AG10803 (cell line): ENCODE measurements at places on chromosomes 12 and 14.

GRCh38 chr14:20294636-20295035, 11.1 kb downstream of the TTC5 start:
- DNase-seq, result no peak

DNA sequence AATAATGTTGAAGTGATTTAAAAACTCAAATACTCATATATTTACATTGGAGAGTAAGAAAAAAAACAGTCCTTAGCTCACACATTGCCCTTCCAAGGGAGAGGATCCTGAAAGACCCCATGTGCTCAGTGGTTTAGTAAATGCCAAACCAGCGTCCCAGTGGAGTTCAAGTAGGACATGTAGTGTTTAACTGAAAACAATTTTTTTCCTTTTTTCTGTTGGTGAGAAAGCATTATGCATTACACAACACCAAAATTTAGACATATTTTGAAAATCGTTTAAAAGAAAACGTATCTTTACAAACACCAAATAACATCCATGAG, 33.6 kb downstream of the UBR7 start:
- no peak for DNase-seq

DNA sequence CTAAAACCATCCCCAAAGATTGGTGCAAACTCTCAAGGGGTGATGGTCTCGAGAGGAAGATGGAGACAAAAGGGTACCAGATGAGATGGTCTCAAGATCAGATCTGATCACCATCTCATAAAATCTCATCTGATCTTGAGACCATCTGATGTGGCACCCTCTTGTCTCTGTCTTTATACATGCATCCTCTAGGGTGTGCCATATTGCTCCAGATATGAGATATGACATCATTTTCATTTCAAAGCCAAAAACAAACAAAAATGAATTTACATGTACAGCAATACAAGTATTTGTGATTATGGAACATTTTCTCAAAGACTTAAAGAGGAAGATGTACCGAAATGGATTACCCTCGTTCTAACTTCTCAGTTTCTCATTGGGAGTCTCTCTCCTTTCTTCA, 787.2 kb downstream of the GALC start:
- DNase-seq, result no peak

GRCh38 chr14:52342849-52343596, 28.9 kb downstream of the PTGER2 start:
- DNase-seq, result no peak

- DNase-seq, result peak; percentile 79
Measured at GRCh38 chr14:71141701-71142374, 234.6 kb downstream of the PCNX1 start.

DNA sequence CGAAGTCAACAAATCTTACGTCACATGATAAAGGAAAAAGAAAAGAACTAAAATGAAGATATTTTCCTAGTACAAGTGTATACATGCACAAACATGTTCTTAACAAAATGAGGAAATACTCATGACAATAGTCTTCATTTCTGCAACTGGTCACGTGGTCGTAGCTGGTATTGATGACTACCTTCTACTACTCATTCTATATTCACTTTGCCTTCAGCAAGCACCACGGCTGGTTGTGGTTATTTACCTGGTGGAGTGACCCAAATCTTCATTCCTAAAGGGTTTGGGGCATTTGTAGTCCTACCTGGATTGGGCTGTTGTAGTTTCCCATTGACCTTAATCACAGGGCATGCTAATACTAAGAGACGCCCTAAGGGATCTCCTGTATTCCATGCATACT, 51.2 kb downstream of the FIGNL2 start:
- DNase-seq, result no peak

- DNase-seq, result peak; percentile 27
Measured at GRCh38 chr14:58861586-58861985, 223.8 kb downstream of the DACT1 start.

GRCh38 chr14:93431036-93431670, 414 bp downstream of the UNC79 start:
- no peak for DNase-seq

DNA sequence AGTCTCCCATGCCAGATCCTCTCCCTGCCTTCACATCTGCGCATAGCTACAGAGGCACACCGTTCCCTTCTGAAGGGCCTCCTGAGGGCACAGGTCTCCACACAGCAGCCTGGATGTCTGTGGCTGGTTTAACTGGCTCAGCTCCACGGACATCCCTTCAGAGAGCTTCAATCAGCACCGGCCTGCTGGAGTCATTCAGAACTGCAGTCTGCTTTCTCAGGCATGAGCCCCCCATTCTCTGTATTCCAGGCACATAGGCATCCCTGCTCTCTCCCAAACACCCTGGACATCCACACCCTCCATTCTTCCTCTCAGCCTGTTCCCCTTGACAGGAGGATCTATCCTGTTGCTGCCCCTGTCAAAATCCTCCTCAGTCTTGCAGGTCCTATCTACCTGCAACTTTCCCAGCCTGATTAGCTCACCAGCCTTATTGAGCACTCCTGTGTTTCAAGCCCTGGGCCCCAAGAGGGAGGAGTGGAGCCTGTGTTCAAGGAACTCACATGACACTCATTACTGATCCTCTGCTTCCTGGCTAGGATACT, 2.9 kb upstream of the DHRS2 start:
- no peak for DNase-seq

DNA sequence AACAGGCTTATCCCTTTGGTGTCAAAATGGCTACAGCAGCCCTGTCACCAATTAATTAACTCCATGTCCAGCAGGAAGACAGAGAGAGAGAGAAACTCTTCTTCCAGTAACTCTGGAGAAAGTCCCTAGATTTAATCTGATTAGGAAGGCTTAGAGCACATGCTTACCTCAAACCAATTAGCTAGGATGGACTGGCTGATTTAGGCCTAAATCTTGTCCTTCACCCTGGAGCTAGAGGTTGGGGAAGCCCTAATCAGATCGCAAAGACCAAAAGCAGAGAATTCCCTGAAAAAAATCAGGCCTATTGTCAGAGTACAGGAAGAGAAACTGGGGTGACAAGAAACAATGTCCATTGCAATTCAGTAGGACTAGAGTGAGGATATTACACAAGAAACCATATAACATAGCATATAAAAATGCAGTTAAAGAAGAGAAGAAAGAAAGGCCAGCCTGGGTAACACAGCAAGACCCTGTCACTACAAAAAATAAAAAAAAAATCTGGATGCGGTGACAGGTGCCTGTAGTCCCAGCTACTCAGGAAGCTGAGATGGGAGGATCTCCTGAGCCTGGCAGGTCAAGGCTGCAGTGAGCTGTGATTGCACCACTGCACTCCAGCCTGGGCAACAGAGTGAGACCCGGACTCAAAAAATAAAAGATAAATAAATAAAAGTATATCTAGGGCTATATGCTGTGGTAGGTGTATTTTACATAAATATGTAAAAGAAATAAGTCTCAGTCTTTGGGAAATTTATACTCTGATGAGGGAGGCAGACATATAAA, 34.9 kb upstream of the TUBA1A start:
- no peak for DNase-seq

GRCh38 chr14:53399057-53399456, 245.9 kb upstream of the DDHD1 start:
- DNase-seq, result peak; percentile 62

- DNase-seq, result peak; percentile 66
Measured at GRCh38 chr12:108668542-108668941, 34.8 kb upstream of the SELPLG start.

- DNase-seq, result no peak
Measured at GRCh38 chr14:34060651-34060999, 109.8 kb upstream of the EGLN3 start.

DNA sequence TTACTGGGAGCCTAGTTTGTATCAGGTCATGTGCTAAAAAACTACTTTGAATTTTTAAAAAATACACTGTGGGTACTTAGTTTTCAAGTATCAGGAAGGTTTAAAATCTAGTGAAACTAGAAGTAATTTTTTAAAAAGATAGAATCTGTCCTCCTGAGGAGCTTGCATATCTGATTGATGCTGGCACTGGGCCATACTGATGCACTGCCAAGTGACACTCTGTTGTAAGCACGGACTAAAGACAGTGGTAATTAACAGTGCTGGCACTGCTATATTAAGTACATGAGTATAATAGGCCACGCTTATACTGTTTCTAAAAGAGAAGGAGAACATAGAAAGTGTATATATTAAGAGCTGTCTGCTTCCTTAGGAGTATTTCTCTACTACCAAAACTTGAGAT, 10.0 kb upstream of the TBC1D30 start:
- no peak for DNase-seq

DNA sequence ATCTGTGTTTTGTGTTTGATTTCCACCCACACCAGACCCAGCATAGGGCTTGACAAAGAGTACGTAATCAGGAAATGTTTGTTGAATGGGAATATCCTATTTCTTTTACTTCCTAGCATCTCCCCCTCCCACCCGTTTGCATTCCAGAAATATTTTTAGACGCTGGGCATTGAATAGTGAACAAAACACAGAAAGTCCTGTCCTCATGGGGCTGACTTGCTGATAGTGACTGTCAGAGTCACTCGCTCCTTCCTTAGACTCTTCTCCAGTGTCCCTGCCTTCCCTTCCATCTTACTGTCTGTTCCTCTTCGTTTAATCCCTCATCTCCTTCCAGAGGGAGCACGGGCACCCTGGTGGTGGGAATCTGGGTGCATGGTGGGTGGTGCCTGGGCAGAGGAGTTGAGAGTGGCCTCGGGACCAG, 53.6 kb downstream of the SLC25A47 start:
- peak; percentile 29 for DNase-seq
